ENCODE measurements at places on chromosomes 12 and 14.

DNA sequence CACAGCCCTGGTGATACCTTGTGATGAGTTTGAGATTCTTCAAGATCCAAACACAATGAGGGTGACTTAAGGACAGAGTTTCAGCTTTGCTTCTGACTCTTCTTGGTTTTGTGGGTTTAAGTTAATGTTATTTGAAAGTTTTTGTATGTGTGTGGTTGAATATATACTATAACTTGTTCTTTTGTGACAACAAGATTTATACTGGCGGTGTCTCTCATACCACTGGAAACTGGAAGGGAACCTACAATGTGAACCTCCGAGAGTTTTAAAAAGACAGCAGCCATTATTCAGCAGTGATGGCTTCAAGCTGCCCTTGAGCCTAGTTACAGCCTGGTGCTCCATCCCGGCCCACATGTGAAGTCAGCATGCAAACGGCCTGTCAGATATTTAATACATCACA is 87.9 kb upstream of the IGF1 start:
- no peak for DNase-seq

GRCh38 chr12:33265033-33265731 is 174.4 kb downstream of the SYT10 start:
- no peak for DNase-seq

DNA sequence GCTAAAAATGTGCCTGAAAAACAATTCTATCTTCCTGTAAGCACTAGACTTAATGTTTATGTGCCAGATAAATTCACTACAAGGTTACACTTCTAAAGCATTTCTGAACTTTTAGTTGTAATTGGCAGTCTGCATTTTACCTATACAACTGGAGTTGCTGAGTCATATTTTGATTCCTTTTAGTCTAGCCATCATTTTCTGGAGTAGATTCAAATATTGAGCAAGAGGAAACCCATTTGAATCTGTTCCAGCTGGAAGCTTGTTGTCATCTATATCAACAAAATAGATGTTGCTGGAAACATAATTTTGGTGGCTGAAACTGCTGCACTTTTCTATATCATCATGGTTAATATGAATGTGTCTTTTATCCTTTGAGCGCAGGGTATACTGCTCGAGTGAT is 122.2 kb upstream of the CCDC175 start:
- DNase-seq, result no peak

GRCh38 chr14:106204063-106204462 is 677.7 kb downstream of the TMEM121 start:
- DNase-seq, result no peak

GRCh38 chr12:12121061-12121460 is 50.3 kb downstream of the BCL2L14 start:
- DNase-seq, result no peak

DNA sequence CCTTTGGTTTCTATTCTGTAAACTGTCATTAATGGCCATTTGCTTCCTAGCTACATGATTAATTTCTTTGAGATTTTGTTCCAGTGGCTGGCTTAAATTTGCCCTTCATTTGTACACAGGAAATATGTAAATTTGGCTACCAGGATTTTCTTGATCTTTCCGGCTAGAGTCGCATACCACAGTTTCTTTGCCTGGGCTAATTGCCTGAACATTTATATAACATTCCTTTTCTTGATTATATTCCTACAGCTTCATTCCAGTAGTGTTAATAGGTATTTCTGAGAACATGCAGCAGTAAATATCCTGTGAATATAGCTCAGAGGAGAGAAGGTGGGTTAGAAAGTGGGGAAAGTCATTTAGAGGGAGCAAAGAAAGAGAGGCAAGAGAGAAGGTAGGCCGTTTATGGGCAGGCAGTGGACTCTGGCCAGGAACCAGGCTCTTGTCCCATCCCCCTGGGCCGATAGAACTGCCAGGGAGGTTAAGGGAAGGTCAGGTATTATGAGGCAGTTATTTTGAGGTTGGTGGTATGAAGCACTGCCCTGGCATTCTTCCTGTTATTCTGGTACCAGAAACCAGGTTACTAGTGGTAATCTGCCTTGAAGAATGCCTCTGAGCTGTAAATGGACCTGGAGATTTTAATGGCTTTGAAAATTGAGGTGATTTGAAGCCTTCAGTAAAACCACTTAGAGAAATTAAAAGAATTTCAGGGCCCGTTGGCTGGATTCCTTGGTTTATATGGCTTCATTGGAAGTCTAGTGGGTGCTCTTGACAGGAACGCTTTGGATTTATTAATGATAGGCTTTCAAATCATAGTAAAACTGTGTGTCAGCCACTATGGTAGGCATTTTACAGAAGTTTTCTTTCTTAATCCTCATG is 4.4 kb downstream of the RNF10 start:
- DNase-seq, result no peak

DNA sequence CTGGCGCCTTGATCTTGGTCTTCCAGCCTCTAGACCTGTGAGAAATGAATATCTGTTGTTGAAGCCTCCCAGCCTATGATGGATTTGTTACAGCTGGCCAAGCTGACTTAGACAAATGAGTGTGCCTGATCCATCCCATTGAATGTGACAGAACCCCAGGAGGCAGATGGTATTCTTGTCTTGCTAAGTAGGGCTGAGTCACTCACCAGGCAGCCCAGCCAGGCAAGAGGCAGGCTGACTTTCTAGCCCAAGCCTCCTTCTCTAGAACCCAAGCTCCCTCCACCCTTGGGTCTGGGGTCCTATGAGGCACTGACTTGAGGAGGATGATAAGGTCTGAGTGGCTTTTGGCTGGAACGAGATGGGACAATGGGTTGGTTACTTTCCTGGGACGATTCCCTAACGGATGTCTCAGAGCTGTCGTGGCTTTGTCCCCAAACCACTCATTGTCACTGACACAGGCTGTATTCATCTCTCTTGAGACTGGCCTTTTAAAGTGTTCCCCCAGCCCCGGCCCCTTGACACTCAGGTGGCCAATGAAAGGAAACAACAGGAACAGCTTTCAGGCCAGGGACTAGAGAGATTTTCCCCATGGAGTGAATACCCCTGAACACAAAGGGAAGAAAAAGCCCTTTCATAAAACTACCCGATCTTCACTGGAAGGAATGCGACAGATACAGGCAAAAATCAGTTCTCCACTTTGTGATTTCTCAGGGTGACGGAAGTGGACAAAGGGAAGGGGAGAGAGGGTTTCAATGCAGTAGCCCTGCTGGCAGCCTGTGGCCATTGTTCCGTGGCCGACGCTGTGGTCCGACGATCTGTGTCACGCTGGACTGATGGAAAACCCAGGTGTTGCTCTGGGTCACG is 264.2 kb downstream of the AACS start:
- DNase-seq, result no peak

- DNase-seq, result no peak
Measured at GRCh38 chr12:3200032-3200617, 122.9 kb downstream of the TSPAN9 start.

- DNase-seq, result no peak
Measured at GRCh38 chr12:27493260-27493940, 30.6 kb upstream of the PPFIBP1 start.

DNA sequence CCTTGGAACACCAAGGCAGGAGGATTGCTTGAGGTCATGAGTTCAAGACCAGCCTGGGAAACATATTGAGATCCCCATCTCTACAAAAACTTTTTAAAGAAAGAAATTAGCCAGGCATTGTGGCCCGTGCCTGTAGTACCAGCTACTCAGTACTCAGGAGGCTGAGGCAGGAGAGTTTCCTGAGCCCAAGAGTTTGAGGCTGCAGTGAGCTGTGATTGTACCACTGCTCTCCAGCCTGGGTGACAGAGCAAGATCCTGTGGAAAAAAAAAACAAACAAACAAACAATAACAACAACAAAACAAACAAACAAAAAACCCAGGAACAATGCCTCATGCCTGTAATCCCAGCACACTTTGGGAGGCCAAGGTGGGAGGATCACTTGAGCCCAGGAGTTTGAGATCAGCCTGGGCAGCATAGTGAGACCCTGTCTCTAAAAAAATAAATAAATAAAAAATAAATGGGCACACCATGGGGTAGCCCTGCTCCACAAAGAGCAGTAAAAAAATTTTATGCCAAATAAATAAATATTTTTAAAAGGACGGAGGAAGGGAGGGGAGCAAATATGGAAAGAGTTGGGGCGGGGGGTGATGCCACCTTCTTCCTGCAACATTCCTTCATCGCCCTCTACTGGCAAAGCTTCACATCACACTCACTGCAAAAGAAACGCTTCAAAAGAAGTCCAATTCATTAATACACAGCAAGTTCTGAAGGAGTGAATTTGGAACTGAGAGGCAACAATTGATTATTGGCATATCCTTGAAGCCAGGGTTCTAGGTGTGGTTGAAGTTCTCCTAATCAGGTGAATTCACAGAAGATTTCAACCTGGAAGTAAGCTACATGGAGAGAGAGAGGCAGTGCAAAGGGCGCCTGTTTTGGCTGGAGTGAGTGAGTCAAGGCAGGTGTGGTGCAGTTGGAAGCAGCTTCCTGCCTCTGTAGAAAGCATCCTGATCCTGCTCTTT is 8.8 kb upstream of the GNPTAB start:
- DNase-seq, result peak; percentile 81

DNA sequence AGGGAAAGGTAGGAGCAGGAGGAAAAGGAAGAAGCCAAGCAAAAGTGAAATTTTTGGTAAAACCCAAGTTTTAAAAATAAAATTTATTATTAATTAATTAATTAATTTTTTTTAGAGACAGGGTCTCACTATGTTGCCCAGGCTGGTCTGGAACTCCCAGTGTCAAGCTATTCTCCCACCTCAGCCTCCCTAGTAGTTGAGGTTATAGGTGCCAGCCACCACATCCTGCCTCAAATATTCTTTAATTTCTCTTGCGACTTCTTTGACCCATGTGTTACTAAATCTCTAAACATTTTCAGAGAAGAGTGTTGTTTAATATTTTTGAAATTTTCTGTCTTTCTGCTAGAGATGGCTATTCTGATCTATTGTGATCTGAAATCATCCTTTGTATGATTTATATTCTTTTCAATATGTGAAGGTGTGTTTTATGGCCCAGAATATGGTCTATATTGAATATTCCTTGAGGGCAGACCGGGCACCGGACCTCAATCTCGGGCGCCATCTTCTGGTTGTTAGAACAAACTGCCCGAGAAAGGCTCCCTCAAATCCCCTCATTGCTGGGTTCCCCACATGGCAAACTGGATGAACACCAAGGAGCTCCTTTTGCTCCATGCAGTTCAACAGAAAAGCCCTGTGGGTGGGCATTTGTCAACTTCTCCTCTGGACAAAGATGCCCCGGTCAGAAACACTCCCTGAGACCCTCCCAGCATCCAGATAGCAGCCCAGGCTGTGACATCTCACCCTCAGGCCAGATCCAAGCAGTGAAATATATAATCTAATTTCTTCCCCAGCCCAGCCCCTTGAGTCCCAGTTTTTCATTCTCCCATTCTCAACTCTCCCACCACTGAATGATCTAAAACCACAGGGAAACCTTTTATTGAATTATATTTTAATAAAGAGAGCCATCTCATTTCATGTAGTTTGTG is 110.5 kb downstream of the ASCL4 start:
- peak; percentile 39 for DNase-seq

- no peak for DNase-seq
Measured at GRCh38 chr12:93390549-93391297, 13.0 kb downstream of the NUDT4 start.

- DNase-seq, result no peak
Measured at GRCh38 chr14:95471476-95471875, 45.0 kb downstream of the SYNE3 start.

DNA sequence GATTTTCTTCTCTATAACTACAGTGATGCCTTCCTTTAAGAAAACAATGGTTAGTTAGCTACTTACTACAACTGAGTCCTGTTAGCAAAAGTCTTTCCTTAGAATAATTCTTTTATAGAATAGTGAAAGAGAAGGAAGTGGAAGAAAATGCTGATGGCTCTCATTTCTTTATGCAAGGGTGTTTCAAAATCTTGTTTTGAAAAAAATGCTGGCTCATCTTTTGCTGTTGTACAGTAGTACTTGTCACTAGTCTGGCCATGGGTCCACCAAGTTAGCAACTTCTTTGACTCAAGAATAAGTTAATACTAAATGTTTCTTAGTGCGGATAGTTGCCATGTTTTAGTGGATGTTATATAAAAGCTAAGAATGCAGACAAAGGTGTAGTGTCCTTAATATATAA is 225.4 kb downstream of the PTPRO start:
- no peak for DNase-seq

- DNase-seq, result no peak
Measured at GRCh38 chr12:56551070-56551469, 29.4 kb downstream of the RBMS2 start.

DNA sequence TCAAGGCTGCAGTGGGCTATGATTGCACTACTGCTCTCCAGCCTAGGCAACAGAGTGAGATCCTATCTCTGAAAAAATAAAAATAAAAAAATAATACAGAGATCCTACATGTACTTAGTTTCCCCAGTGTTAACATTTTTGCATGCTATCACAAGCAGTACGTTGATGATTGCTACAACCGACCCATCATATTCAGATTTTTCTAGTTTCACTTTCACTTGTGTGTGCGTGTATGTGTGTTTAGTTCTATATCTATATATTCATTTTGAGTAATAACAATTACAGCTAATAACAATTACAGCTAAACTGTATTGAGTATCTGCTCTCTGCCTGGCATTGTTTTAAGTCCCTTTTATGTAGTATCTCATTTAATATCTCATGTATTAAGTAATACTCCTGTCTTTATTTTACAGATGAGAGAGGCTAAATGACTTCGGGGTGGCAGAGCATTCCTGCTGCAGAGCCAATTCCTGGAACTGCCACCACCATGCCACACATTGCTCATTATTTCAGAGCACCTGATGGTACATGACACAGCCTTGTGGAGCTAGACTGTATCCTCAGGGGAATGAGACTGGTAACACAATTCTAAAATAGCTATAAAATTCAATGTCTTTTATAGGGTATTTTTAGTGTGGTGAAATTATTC is 153.1 kb downstream of the BCAT1 start:
- peak; percentile 3 for DNase-seq

DNA sequence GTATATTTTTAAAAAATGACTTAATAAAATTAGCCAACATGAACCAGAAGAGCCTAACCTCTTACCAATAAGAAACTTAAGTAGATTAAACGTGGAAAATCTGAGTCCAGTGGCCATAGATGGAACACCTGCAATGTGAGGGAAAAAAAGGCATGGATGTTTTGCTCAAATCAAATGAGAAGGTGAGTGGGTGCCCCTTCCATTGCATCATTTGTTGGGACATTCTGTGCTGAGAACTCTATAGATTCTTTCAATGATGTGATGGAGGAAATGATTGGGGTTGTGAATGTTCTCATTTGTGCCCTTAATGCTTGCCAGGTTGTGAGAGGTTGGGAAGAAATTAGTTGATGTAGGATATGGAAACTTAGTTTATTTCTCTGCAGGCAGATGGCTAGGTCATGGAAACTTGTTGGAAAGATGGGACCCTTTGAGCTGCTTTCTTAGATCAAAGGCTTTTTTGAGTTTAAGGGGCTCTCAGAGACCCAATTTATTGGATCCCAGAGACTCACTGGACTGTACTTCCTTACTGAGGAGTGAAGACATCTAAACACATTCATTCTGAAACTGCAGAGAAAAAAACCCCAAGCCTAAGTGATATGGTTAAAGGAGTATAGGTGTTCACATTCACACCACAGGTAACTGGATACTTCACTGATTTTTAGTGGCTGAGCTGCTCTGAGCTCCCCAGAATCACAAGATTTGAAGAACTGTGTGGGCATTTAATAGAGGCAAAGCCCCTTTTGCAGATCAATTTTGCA is 95.9 kb downstream of the DACT1 start:
- no peak for DNase-seq
